Effector memory CD8-positive, alpha-beta T cell (primary cell): ENCODE measurements at places on chromosomes 1 and 21.

GRCh38 chr21:15062606-15062965 lies 2.2 kb downstream of the NRIP1 start:
- H3K4me3 ChIP-seq, result peak overlapping the region; percentile 79
- H3K27ac ChIP-seq, result no peak overlapping the region
- no peak for DNase-seq
- H3K36me3 ChIP-seq, result peaks cover 24% of the 10 kb centered on the region

DNA sequence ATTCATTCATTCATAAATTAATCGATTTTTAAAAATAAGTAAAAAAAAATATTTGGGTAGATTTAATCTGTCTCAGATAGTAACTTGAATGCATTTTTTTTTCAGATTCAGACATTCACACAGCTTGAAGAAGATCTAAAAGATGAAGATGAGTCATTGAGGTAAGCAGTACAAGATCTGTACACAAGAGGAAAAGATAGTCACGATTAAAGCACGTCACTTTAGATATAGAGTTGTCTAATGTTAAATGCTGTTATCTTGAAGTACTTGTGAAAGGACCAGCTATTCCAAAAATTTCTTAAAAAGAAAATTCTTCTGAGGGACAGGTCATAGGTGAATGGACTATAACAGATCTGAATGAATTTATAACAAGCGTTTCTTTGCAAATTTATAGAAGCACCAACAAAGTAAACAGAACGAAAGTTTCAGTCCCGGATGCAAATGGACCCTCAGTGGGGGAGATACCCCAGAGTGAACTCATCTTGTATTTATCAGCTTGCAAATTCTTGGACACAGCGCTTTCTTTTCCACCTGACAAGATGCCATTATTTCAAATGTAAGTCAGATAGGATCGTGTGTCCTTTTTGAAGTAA lies 31.2 kb upstream of the MORC3 start:
- H3K4me3 ChIP-seq, result peak overlapping the region; percentile 70
- H3K36me3 ChIP-seq, result peaks cover 27% of the 10 kb centered on the region
- DNase-seq, result no peak
- peak overlapping the region; percentile 91 for H3K27ac ChIP-seq
- H3K4me1 ChIP-seq, result peaks cover 15% of the 10 kb centered on the region
- H3K27me3 ChIP-seq, result no peaks in the 10 kb centered on the region

- peak overlapping the region; percentile 69 for H3K27ac ChIP-seq
- peaks cover 76% of the 10 kb centered on the region for H3K36me3 ChIP-seq
- no peak overlapping the region for H3K4me3 ChIP-seq
- no peaks in the 10 kb centered on the region for H3K27me3 ChIP-seq
These were observed 132.6 kb downstream of the MACF1 start for GRCh38 chr1:39337067-39337466.

DNA sequence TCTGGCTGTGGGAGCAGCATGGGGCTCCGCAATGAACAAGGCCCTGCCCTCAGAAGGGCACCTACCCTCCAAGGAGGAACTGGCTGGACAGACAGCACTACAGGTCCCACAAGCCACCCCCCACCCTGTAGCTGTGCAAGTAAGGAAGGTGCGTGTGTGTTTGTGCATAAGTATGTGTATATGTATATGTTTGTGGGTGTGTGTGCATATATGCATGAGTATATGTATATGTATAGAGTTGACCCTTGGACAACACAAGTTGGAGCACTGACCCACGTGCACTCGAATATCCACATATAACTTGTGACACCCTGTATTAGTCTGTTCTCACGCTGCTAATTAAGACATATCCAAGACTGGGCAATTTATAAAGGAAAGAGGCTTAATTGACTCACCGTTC lies 22.6 kb upstream of the TENT5C start:
- H3K4me1 ChIP-seq, result peaks cover 12% of the 10 kb centered on the region
- H3K27ac ChIP-seq, result no peak overlapping the region
- peaks cover 5% of the 10 kb centered on the region for H3K27me3 ChIP-seq
- no peak for DNase-seq
- no peaks in the 10 kb centered on the region for H3K36me3 ChIP-seq

- no peak overlapping the region for H3K27ac ChIP-seq
- no peak overlapping the region for H3K4me3 ChIP-seq
- no peaks in the 10 kb centered on the region for H3K36me3 ChIP-seq
These were observed 1019.2 kb downstream of the TTLL7 start for GRCh38 chr1:82979593-82980236.

- H3K27me3 ChIP-seq, result no peaks in the 10 kb centered on the region
- H3K4me3 ChIP-seq, result no peak overlapping the region
- DNase-seq, result no peak
- no peak overlapping the region for H3K27ac ChIP-seq
These were observed 539.7 kb upstream of the DAB1 start for GRCh38 chr1:57963581-57963980.

- H3K4me3 ChIP-seq, result no peak overlapping the region
- peaks cover 40% of the 10 kb centered on the region for H3K27me3 ChIP-seq
- H3K4me1 ChIP-seq, result no peaks in the 10 kb centered on the region
- no peak for DNase-seq
- no peak overlapping the region for H3K27ac ChIP-seq
- no peaks in the 10 kb centered on the region for H3K36me3 ChIP-seq
These were observed 127.5 kb upstream of the DNAH14 start for GRCh38 chr1:224801844-224802490.

- DNase-seq, result no peak
- H3K36me3 ChIP-seq, result peaks cover 4% of the 10 kb centered on the region
- H3K27me3 ChIP-seq, result no peaks in the 10 kb centered on the region
- no peak overlapping the region for H3K4me3 ChIP-seq
These were observed 10.7 kb downstream of the PSRC1 start for GRCh38 chr1:109272021-109272799.

- H3K4me3 ChIP-seq, result no peak overlapping the region
- H3K27ac ChIP-seq, result no peak overlapping the region
These were observed 122.2 kb upstream of the HOOK1 start for GRCh38 chr1:59692591-59692990.

- H3K27ac ChIP-seq, result no peak overlapping the region
- H3K36me3 ChIP-seq, result peaks cover 3% of the 10 kb centered on the region
- no peaks in the 10 kb centered on the region for H3K4me1 ChIP-seq
- H3K4me3 ChIP-seq, result no peak overlapping the region
- DNase-seq, result no peak
- no peaks in the 10 kb centered on the region for H3K27me3 ChIP-seq
These were observed 54.4 kb downstream of the MPZL1 start for GRCh38 chr1:167776151-167776550.

DNA sequence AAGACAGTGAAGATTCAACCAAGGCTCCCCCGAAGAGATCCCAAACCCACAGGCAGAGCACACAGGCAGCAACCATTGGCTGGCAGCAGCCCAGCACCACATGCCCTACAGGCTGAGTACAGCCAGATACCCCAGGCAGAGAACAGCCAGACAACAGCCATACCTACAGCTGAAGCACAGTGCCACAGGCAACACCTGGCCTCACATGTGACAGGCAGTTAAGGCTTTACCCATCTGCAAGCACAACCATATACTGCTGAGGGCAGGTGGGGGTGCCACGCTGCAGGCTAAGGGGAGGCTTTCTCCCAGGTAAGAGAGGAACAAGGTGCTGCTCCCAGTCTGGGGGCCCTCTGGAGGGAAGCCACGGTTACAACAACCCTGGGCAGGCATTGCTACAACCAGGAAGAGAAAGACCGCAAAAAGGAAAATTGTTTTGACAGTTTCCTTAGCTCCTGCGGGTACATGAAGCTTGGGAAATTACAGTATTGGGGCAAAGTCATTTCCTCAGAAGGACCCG lies 12.3 kb downstream of the CHIT1 start:
- no peak overlapping the region for H3K27ac ChIP-seq
- no peak for DNase-seq
- peaks cover 26% of the 10 kb centered on the region for H3K27me3 ChIP-seq
- H3K4me3 ChIP-seq, result no peak overlapping the region
- H3K4me1 ChIP-seq, result peaks cover 6% of the 10 kb centered on the region

GRCh38 chr1:224799083-224799482 lies 130.4 kb upstream of the DNAH14 start:
- H3K27me3 ChIP-seq, result peaks cover 32% of the 10 kb centered on the region
- H3K27ac ChIP-seq, result no peak overlapping the region
- no peak overlapping the region for H3K4me3 ChIP-seq
